ENCODE measurements at places on chromosomes 11 and 22.

- no peak for DNase-seq
These were observed 2.5 kb downstream of the PKP3 start for GRCh38 chr11:396511-396947.

- DNase-seq: no peak
These were observed 1.7 kb downstream of the ETS1 start for GRCh38 chr11:128585498-128586238.

DNA sequence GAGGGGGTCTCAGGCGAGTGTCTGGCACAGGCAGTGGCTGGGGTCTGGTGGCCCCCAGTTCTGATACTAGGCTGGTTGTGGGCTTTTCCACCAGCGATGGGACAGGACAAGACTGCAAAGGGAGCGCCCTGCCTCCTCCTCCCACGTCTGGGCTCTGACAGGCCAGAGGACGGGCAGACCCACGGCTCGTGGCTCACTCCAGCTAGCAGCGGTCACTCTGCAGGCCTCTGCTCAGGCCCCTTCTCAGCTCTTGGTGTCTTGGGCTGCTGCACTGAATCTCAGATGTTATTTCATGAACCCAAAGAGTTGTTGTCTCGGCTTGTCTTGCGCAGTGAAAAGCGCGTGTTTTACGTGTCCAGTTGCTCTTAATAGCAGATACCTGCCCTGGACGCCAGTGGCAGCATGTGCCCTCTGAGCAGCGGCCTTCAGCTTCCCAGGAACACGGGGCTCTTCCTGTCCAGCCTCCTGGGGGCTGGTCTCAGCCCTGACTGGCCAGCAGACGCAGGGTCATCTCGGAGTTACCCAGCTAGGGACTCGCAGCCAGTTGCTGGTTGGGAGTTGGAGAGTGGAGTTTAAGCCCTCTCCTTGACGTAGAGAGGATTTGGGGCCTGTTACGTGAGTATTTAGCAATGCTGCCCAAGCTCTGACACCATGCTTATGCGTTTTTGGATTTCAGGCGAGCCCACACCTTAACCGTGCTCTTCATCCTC, 9.6 kb downstream of the PTDSS2 start:
- DNase-seq: no peak

GRCh38 chr22:46525389-46526243, 11.8 kb downstream of the CELSR1 start:
- DNase-seq: no peak
